ENCODE measurements at places on chromosomes 11 and 22.

- DNase-seq = no peak
- no peak overlapping the region for H3K4me3 ChIP-seq
- no peak overlapping the region for H3K27ac ChIP-seq
- H3K4me1 ChIP-seq = no peaks in the 10 kb centered on the region
- no peaks in the 10 kb centered on the region for H3K36me3 ChIP-seq
Observed at GRCh38 chr11:16357775-16358174, 1.4 kb upstream of the SOX6 start.

GRCh38 chr11:70463478-70464255 lies 65.3 kb downstream of the CTTN start:
- H3K4me1 ChIP-seq = peaks cover 3% of the 10 kb centered on the region
- no peak overlapping the region for H3K27ac ChIP-seq
- H3K4me3 ChIP-seq = no peak overlapping the region
- no peak for DNase-seq
- H3K27me3 ChIP-seq = peaks cover 6% of the 10 kb centered on the region

- H3K4me1 ChIP-seq = no peaks in the 10 kb centered on the region
- H3K36me3 ChIP-seq = no peaks in the 10 kb centered on the region
- peaks cover 2% of the 10 kb centered on the region for H3K27me3 ChIP-seq
- no peak overlapping the region for H3K27ac ChIP-seq
- H3K4me3 ChIP-seq = no peak overlapping the region
Observed at GRCh38 chr11:126989942-126990715, 10.4 kb downstream of the KIRREL3 start.

DNA sequence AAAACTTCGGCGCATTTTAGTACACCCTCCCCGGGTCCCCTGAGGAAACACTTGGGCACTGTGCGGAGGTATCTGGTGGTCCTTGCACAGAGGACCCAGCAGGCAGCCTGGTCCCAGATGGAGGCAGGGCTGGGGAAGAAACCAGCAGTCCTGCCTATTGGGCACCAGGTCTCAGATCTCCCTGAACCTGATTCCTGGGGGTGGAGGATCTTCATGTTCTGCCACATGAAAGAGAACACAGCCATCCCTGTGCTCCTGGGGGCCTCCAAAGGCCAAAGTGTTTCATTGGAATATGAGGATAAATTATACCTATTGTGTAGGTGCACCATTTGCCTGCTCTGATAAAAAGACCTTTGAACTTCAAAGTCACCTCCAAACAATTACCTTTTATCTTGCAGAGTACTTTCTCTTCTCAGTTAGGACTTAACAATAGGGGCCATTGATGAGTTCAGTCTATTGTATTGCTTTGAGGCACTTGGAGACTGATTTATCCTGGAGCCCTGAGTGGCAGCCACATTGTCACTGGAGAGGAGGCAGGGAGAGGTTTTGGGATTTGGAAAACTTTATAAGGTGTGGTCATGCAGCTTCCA lies 1.8 kb downstream of the RCN1 start:
- H3K27ac ChIP-seq = no peak overlapping the region
- H3K36me3 ChIP-seq = no peaks in the 10 kb centered on the region

- H3K27me3 ChIP-seq = no peaks in the 10 kb centered on the region
- no peak overlapping the region for H3K27ac ChIP-seq
- peaks cover 24% of the 10 kb centered on the region for H3K36me3 ChIP-seq
Observed at GRCh38 chr11:45960387-45961095, 38.1 kb downstream of the LARGE2 start.

GRCh38 chr22:24973872-24974271 lies 21.4 kb downstream of the KIAA1671 start:
- no peak overlapping the region for H3K27ac ChIP-seq
- H3K4me3 ChIP-seq = no peak overlapping the region
- no peaks in the 10 kb centered on the region for H3K27me3 ChIP-seq
- no peaks in the 10 kb centered on the region for H3K4me1 ChIP-seq

DNA sequence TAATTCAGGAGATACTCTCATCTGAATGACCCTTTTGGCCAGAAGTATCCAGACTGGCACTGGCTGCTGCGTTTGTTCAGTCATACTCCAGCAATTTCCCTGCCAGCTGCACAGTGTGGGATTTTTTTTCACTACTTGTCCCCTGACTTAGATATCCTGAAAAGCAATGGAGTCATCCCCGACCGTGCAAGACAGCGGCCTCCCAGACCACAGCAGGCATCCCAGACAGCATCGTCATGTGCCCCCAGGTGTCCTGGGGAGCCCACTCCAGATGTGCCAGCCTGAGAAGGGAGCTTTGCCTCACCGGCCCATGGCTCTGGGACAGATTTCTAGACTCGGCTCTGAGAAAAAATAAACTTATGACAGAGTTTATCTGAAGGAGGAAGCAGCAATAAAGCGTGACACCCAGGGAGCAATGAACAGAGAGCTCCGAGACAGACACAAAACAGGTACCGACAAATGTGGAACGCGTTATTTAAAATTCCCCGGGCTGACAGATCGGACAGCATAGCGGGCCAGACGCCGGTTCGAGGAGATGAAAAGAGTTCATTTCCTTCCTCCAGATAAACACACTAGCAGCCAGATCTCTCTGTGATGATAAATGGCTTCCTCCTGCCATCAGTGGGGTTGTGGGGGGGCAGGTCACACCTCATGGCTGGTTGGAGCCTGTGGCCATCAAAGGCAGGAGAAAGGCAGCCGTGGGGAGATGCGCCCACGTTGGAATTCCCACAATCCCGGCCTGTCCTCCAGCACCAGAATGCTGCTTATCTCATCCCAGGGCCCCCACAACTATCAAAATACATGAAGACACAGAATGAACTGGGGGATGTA lies 106.4 kb upstream of the FGF3 start:
- no peaks in the 10 kb centered on the region for H3K27me3 ChIP-seq
- H3K4me3 ChIP-seq = no peak overlapping the region
